ENCODE measurements at places on chromosomes 2 and 18. TPM values are rescaled to one million over a fixed set of nuclear protein-coding genes. Genes with fewer than 3 reads are reported as not detected.

The ICA1L gene
- 6.9 TPM for total RNA-seq

The HAAO gene
- total RNA-seq = 1.9 TPM

The SPDYA gene
- total RNA-seq = 0.15 TPM

The GREB1L gene
- 7.2 TPM for total RNA-seq

The C2orf72 gene
- total RNA-seq = 0.07 TPM

The HRH4 gene
- 0.17 TPM for total RNA-seq

The FAM228A gene
- total RNA-seq = 0.15 TPM

The AQP12A gene
- total RNA-seq = not detected

The SSB gene
- 54.8 TPM for total RNA-seq

The SERPINB4 gene
- total RNA-seq = not detected

The TTC21B gene
- total RNA-seq = 14.7 TPM

The CXCR1 gene
- total RNA-seq = 0.69 TPM

The CYP27C1 gene
- 0.10 TPM for total RNA-seq

The ALPI gene
- not detected for total RNA-seq

The C2orf66 gene
- total RNA-seq = not detected

The RAB17 gene
- 3.2 TPM for total RNA-seq

The PRSS56 gene
- 0.15 TPM for total RNA-seq

The GKN2 gene
- total RNA-seq = not detected

The CYS1 gene
- 3.0 TPM for total RNA-seq

The GPR55 gene
- total RNA-seq = not detected

The GTF2A1L gene
- not detected for total RNA-seq

The FBXO48 gene
- total RNA-seq = 0.92 TPM

The PXDN gene
- total RNA-seq = 18.5 TPM

The SCN2A gene
- total RNA-seq = 0.30 TPM

The RFX8 gene
- total RNA-seq = not detected

The RNF125 gene
- 3.4 TPM for total RNA-seq

The KCNS3 gene
- total RNA-seq = 4.9 TPM

The KANSL1L gene
- 17.4 TPM for total RNA-seq

The RAB3GAP1 gene
- 53.2 TPM for total RNA-seq

The RESP18 gene
- total RNA-seq = not detected

The TET3 gene
- 3.3 TPM for total RNA-seq

The SERPINB13 gene
- total RNA-seq = not detected

The MOCOS gene
- total RNA-seq = 0.27 TPM

The FAM237A gene
- 2.0 TPM for total RNA-seq

The APCDD1 gene
- total RNA-seq = 24.9 TPM

The NYAP2 gene
- not detected for total RNA-seq

The AOX1 gene
- 8.7 TPM for total RNA-seq

The SLC40A1 gene
- total RNA-seq = 57.5 TPM

The WNT6 gene
- total RNA-seq = 2.4 TPM

The ATP6V1B1 gene
- not detected for total RNA-seq

The PROKR1 gene
- total RNA-seq = not detected

The BOLL gene
- not detected for total RNA-seq
